ENCODE measurements at places on chromosomes 6 and 20.

GRCh38 chr20:57587278-57587988 is 26.5 kb downstream of the PCK1 start:
- no peak for DNase-seq

- peak; percentile 74 for DNase-seq
These were observed 45.0 kb downstream of the ELMO2 start for GRCh38 chr20:46361381-46361780.

DNA sequence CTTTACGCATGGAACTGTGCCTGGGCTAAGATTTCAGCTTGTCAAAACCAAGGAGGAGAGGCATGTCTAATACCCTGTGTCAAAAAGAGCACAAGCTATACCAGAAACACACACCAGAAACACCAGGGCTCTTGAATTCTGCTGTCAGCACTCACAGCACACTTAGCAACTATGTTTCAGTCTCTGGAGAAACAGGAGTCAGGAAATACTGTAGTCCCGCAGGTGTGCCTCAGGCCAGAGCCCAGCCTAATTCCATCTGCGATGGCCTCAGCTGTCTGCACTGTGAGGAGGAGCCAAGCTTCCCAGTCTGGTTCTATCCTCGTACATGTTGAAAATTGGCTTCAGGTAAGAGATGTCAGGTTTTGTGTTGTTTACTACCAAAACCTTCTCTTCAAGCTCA is 31.6 kb downstream of the MTRES1 start:
- no peak for DNase-seq

DNA sequence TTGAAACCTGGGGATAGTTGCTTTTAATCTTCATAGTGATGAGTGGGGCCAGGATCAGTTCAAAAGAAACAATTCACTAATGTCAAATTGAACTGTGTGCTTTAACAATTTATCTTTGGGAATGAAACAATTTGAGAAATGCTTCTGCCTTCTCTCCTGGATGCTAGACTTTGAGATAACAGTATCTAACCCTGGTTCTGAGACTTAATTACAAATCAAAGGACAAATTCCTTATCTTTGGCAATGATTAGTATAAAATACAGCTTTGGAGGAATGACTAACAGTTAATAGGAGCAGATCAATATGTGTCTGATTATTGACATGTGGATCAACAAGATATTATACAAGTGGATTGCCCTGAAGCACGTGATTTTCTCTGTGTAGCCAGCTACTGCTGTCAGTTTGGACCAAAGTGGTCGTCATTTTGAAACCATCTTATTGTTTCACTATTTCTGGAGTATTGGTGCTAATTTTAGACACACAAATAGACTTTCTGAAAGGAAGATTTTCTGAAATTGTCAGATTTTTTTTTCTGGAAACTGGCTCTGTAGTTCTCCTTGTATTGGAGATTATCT is 6.2 kb upstream of the FLRT3 start:
- DNase-seq, result no peak
